SK-MEL-5 (cell line): ENCODE measurements at places on chromosomes 1 and 21.

- no peak for DNase-seq
Observed at GRCh38 chr1:245036102-245036501, 118.7 kb upstream of the KIF26B start.

DNA sequence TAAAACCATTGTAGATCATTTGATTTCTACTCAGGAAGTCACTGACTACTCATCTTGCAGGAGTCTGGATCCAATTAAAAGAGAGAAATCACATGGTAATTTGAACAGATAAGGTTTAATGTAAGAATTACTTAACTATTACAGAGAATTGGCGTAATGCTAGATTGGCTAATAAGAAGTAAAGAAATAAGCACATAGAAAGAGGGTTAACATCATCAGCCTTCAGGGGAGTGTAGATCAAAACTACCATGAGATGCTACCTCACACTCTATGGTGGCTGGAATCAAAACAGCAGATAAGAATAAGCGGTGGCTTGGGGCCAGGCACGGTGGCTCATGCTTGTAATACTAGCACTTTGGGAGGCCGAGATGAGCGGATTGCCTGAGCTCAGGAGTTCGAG, 11.7 kb downstream of the ST3GAL3 start:
- no peak for DNase-seq

- DNase-seq = no peak
Observed at GRCh38 chr1:21517161-21517589, 8.0 kb downstream of the ALPL start.

GRCh38 chr1:187091666-187092065, 262.9 kb downstream of the PLA2G4A start:
- DNase-seq = no peak

DNA sequence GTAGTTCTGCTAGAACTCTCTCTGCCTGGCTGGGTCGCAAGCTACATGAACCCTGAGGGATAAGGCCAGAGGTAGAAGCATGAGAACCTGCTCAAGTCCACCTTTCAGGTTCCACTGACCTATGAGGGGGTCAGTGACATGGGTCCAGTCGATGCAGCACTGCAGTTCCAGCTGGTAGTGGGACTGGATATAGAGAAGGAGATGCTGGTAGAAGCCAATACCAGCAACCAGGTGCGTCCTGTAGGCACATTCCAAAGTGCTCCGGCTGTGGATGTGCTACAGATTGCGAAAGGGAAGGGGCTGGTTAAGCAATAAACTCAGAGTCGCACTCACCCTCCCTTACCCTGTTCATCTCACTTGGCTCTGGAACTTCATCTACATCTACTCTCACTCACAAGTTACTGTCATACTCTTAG, 5.7 kb downstream of the SMG5 start:
- DNase-seq = no peak

DNA sequence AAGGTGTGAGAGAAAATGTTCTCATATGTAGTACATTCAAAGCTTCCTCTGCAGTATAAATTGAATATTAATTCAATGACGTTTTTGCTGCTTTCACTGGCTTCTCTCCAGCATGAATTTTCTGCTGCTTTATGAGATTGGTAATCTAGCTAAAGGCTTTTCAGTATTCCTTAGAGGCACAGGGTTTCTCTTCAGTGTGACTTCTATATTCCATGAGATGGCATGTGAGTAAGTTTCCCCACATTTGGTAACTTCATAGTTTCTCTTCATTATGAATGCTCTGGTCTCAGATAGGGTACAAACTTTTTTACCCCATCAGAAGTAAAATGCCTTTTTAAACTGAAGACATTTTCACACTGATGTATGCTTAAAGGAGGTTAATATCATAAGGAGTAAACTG, 10.4 kb upstream of the KLF18 start:
- DNase-seq = no peak

- DNase-seq = no peak
Observed at GRCh38 chr1:245094954-245095353, 59.8 kb upstream of the KIF26B start.

- no peak for DNase-seq
Observed at GRCh38 chr1:164466001-164466421, 93.0 kb upstream of the PBX1 start.

GRCh38 chr21:17002594-17003257, 510.1 kb upstream of the CXADR start:
- DNase-seq = no peak

GRCh38 chr1:25468033-25468432, 37.3 kb downstream of the MACO1 start:
- DNase-seq = no peak

GRCh38 chr1:237834048-237834447, 56.7 kb downstream of the ZP4 start:
- DNase-seq = no peak

- no peak for DNase-seq
Observed at GRCh38 chr1:188343914-188344313, 1515.2 kb downstream of the PLA2G4A start.

- DNase-seq = no peak
Observed at GRCh38 chr1:19903621-19904020, 19.8 kb downstream of the PLA2G2E start.
